ENCODE measurements at places on chromosomes 4 and X.

DNA sequence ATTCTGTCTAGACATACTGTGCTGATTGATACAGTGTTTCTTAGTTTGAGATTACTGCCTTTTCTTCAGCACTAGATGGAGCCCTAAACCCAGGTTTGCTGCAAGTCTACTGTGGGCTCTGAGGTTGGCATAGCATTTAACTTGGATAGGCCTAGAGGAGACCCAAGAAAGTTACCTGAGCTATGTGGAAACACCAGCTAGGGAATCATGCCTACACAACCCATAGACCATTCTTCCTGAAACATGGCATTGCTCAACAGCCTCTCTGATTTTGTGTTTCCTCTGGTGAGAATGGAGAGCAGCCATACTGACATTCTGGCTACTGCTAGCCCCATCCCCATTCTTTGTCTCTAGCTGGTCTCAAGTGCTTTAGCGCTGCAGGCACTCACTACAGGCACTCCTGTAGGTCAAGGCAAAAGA, 287.7 kb upstream of the PCDH18 start:
- DNase-seq: no peak

- no peak for DNase-seq
Observed at GRCh38 chr4:113756005-113756410, 5.5 kb downstream of the CAMK2D start.

DNA sequence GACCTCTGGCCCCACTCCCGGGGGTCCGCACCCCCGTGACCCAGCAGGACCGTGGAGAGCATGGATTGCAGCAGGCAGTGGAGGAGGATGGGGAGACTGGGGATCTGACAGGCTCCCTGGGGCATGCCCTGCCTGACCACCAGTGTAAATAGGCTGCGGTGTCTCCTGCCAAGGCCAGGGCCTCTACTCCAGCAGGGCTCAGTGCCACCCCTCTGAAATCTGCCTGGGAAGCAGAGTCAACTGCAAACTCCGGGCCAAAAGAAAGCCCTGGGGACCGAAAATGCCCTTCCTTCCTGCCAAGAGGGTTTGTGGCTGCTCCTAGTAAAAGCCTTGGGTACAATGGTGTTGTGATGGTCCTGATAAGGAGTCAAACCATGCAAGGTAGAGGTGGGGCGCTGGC, 6.4 kb downstream of the ADRA2C start:
- DNase-seq: no peak

- DNase-seq: no peak
Observed at GRCh38 chr4:48258845-48259397, 10.7 kb downstream of the TEC start.

GRCh38 chrX:106484233-106484632, 127.5 kb upstream of the RADX start:
- DNase-seq: no peak

DNA sequence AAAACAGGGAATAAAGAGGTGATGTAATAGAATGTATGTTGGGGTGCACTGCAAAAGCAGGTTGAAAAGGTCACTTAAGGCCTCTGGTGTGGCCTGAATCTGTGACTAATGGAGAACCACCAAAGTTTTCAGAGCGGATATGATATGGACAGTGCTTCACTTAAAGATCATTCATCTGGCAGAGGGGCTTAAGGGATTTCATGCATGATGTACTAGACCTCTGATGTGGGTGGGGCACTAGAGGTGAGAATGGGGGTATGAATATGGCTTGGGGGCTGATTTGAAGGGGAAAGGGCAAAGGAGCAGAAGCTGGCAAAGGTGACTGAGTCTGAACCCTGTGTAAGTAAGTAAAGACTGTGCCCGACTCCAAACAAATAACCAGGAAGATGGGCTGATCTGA, 62.4 kb upstream of the MCF2 start:
- DNase-seq: no peak

GRCh38 chr4:87875191-87875590, 42.4 kb downstream of the MEPE start:
- no peak for DNase-seq

DNA sequence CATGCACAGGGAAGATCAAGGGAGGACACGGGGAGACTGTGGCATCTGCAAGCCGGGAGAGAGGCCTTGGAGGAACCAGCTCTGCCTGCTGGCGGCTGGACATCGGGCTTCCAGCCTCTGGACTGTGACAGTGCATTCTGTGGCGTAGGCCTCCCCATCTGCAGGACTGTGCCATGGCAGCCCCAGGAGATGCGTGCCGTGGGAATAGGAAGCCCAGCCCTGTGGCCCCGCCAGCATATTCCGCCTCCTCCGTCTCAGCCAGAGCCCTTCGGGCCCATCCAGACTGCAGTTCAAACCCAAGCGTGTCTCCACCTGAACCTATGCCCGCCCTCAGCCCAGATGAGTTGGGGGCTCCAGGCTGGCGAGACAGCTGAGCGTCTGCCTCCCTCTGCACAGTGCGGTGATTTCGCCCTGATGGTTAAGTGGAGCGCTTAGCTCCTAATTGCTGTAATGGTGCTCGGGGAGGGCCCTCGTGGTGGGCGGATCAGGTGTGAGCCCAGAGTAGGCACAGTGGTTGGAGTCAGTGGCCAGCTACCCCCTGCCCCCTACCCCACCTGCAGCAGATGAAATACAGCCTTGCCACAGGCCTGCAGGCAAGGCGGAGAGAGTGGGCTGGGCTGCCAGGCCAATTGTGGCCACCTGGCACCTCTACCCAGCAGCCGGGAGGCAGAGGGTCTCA, 133.9 kb downstream of the HMX1 start:
- DNase-seq: no peak

Data from stimulated activated CD8-positive, alpha-beta memory T cell treated with anti-CD3 and anti-CD28 coated beads, Interleukin-4, amount 100 ng/mL, for 4 hours (primary cell).